ENCODE measurements at places on chromosomes 16 and 17.

DNA sequence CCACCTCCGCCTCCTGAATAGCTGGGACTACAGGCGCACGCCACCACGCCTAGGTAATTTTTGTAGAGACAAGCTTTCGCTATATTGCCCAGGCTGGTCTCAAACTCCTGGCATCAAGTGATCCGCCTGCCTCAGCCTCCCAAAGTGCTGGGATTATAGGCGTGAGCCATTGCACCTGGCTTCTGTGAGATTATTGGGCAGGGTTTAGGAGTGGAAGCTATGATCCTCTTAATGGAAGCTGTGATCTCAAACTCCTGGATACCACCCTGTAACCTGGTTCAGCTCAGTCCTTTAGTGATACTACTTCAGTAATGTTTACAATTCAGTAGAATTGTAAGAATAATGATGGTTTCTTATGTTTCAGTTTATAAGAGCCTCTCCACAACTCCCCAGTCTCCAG is 14.1 kb downstream of the NFE2L1 start:
- no peak for DNase-seq

- no peak for DNase-seq
Measured at GRCh38 chr17:76672270-76672851, 28.8 kb upstream of the ST6GALNAC1 start.

DNA sequence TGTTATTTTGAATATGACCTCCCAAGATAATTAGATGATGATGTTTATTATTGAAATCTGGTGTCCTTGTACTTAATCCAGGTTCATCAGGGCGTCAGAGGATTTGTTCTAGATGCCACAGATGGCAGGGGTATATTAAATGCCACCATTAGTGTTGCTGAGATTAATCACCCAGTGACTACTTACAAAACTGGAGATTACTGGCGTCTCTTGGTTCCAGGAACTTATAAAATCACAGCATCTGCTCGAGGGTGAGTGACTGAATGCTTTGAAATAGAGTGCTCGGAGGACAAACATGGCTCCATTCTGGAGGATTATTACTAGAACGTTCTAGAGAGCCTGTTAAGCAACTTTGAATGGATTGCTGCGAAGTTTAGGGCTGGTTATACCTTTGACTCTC is 33.5 kb upstream of the GOSR1 start:
- DNase-seq = no peak

GRCh38 chr16:54862529-54862928 is 68.1 kb upstream of the IRX5 start:
- DNase-seq = no peak
